ENCODE measurements at places on chromosomes 5 and 9.
A peak's percentile ranks its signal among the peaks of the same experiment; 100 is the strongest.

DNA sequence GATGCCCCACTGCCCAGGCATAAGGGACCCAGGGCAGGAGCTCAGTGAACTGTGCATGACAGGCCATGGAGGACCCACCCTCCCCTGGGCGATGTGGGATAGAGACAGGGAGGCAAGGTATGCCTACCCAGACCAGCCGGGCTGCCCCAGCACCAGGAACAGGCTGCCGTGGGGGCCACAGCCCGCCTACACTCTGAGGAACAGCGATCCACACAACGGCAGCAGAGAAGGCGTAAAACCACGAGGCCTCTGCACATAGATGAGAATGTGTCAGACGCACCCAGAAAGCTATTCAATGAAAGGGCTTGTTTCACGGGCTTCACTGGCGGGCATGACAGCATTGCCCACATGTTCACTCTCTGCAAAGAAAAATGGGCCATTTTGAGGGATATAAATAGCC, 49.5 kb downstream of the SEMA4D start:
- no peak for DNase-seq

DNA sequence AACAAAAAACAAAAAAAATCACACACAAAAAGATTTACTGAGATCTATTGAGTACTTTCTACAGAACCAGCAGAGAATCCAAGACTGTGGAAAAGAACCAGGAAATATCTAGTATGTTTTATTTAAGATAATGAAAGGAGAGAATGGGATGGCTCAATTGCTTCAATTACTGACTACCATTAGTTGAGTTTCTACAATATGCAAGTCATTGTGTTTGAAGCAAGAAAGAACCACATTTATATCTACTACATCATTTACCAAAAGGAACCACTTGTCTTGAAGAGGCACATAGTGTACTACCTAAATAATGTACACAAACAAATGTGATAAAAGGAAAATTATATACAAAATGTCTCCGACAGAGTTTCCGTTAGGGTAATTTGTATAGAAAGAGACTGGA, 325.9 kb upstream of the TNC start:
- DNase-seq, result no peak

GRCh38 chr9:92432972-92433548, 8.8 kb upstream of the OMD start:
- DNase-seq, result no peak

- no peak for DNase-seq
Measured at GRCh38 chr9:2477755-2478154, 143.8 kb upstream of the VLDLR start.

DNA sequence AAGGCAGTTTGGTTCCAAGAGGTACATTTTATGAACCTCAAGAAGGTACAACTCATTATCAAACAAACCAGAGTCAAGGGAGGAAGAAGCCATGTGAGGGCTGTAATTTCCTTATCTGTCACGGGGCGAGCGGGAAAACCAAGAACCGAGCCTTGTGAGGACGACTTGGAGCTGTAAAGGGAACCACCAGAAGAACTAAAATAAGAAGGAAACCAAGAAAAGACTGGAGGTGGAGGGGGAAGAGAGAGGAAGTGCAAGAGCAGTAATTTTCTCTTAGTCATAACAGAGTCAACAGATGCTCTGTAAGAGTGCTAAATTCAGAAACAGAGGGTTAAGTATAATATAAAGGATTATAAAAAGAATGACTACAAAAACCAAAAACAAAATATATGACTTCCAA, 127.1 kb downstream of the DIRAS2 start:
- no peak for DNase-seq

DNA sequence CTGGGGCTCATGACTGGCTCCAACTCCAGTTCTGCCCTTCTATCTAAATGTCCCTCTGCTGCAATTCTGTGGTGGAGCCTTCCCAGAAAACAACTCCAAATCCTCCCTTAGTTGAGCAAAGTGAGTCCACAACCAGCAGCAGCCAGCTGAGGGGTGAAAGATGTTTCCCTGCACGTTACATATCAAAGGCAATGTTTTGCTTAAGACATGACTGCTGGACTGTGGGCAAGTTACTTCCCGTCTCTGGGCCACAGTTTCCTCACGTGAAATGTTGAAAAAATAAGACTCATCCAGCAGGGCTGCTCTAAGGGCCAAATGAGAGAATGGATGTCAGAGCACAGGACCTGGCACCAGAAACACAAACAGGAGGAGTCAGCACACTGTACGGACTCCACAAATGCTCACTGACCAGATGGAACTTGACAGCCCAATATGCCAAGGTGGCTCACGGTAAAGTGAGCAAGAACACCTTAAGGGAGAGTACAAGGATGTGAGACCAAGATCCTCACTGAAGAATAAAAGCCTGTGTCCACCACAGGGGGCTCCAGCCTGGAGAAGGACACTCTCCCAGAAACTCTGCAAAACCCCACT, 138.4 kb upstream of the ABCA1 start:
- no peak for DNase-seq

DNA sequence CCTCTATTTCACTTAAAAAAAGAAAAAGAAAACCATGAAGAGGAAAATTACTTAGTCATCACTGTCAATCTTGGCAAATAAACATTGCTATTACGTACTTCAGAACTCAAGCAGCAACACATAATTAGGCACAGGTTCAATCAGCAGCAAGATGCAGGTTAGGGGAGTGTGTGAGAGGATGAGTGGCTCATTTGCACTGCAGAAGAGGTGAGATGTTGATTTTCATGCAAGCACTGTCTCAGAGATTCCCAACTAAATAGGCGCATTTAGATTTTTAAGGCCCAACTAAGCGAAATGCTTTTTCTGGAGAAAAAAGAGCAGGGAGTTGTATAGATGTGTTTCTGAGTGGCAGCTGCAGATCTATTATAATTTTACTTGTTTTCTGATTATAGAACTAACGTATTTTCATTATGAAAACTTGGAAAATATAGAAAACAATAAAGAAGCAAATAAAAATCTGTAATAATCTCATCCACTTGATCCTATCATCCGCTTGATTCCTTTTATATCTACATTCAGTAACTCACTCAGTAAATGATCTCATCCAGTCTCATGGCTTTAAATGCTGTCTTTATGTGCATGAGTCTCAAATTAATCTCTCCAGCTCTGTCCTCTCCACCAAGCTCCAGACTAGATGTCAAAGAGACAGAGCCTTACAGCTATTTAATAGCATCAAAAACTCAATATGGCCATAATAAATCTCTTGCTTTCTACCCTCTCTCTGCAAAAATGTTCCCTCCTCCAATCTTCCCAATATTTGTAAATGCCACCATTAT, 162.5 kb downstream of the ZNF462 start:
- DNase-seq, result no peak

DNA sequence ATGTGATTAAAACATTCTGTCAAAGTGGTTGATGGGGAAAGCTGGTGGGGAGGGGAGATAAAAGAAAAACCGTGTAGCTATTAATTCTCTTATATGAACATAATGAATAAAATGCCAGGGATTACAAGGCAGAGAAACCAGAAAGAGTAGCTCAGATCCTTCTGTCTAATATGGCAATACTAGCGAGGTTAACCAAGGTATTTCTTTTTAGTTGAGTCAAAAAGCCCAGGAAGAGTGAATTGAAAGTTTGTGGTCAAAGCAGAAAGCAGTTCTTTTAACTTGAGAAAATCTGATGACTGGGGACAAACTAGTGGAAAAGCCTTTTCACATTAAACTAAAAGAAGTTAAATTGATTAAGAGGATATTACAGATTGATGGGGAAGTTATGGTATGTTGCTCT, 76.0 kb downstream of the ERBIN start:
- DNase-seq, result no peak

GRCh38 chr5:73954381-73954780, 328.4 kb downstream of the ARHGEF28 start:
- DNase-seq, result no peak

- no peak for DNase-seq
Measured at GRCh38 chr9:83622433-83622938, 457 bp upstream of the IDNK start.

DNA sequence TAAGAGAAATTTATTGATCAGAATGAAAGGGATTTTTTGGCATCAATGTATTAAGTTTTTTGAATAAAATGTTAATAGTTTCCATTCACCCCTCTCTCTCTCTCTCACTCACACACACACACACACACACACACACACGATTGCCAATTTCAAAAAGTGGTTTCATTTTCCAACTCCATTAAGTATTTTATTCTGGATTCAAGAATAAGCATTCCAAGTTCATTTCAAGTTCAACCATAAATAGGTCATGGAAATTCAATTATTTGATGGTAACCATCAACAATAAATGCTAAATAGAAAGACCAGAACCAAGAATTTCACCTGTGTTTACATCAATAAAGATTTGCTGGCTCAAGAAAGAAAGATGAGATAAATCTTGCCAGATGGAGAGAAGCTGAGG, 171.6 kb downstream of the ADAMTS12 start:
- DNase-seq, result no peak

- no peak for DNase-seq
Measured at GRCh38 chr9:128742401-128742800, 18.5 kb upstream of the ZDHHC12 start.

GRCh38 chr9:87386490-87387025, 111.1 kb upstream of the DAPK1 start:
- DNase-seq, result no peak

DNA sequence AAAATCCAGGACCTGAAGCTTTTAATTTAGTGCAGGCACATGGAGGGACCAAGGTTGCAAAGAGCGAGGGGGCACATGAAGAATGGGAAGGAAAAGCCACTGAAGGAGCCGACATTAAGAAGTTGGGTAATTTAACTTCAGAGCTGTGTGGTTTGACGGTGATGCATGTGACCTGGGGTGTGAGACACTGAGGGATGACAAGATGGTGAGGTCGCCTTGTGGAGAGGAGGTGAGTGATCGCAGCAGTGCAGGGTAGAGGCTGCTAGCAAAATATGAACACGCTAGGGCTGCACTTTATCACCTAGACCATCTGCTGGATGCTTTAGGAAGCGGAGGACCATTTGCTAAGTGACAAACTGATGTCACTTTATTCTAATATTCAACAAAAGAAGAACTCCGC, 339.0 kb upstream of the KIF2A start:
- DNase-seq, result no peak

DNA sequence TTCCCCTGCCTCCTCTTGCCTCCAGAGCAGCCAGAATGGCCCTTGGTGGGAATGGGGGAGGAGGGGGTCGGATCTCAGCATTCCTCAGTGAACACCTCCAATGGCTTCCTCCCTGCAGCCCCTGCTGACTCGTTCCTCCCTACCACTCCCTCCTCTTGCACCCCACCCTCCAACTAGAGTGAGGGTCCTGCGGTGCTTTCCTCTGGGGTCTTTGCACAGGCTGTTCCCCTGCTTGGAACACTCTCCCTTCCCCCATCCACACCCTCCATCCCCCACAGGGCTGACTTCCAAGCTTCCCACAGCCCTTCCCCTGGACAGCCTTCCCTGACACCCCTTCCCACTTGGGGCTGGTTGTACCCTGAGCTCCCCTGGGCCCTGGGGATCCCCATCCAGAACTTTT, 70.4 kb upstream of the NEK6 start:
- no peak for DNase-seq

GRCh38 chr9:24007185-24007584, 181.1 kb upstream of the ELAVL2 start:
- no peak for DNase-seq

DNA sequence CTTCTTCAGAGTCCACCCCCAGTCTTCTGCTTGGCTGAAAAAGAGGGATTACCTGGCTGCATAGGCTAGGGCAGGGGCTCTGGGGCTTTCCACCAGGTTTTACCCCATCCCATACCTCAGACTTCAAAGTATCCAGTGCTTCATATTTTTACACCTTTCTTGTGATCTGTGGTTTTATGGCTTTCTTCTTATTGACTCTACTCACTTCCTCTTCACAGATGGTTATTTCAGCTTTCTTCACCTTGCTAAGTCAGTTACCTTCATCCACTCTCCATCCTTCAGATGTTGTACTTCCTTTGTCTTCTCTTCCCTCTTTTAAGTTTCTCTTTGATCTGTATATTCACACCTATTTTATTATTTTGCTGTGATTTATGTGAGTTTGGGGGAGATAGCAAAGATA, 104.3 kb downstream of the GRIA1 start:
- no peak for DNase-seq

DNA sequence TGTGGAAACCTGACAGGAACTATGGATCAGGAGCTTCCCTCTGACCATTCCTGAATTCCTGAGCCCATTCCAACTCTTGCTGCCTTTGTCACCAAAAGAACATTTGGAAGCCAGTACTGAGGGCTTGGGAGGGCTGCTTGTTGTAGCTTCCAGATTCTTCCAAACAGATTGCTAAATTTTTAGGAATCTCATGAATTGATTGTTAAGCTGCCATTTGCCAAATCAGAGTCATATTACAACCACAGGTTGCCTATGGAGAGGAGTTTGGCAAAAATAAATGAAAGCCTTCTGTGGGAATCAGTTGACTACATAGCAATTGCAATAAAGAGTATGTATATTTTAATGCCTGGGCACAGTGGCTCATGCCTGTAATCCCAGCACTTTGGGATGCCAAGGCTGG, 39.2 kb upstream of the SLC28A3 start:
- DNase-seq, result peak; percentile 9

DNA sequence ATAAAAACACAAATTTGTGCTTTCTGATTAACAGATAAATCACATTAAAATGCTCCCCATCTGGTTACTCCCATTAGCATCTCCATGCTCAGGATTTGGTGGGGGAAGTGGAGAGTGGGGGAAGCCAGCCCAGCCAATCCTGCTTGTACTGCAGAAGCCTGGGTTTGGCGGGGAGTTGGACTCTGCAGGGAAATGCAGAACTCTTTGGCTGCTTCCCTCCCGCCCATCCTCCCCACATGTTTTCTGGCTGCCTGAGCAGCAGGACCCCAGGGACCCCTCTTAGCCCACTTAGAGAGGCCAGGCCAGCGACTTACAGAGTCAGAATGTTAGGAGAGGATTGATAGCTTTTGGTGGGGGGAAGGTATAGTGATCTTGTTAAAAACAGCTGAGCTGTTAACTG, 59.5 kb upstream of the FOXI1 start:
- no peak for DNase-seq

- no peak for DNase-seq
Measured at GRCh38 chr5:174189654-174190541, 144.4 kb downstream of the NSG2 start.

- no peak for DNase-seq
Measured at GRCh38 chr9:124857533-124858162, 4.1 kb downstream of the RPL35 start.

DNA sequence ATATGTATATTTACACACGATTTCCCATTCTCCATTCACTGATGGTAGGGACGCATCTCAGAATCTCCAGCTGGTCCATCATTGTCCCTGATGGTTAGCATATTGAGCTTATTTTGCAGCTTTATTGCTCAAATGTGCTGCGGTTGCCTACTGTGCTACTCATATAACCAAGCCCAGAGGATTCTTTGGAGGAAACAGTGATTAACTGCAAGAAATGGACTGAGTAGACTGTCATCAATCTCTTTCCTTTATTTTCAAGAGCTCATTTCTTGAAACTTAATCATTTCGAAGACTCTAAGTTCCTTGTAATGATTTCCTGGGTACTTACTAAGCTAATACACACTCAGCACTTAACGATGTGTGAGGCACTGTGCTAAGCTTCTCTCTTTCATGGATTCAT, 119.0 kb downstream of the MAT2B start:
- peak; percentile 26 for DNase-seq

Measured in fibroblast of skin of left biceps (primary cell).